ENCODE measurements at places on chromosomes 2 and 18. TPM values are rescaled to one million over a fixed set of nuclear protein-coding genes. Genes with fewer than 3 reads are reported as not detected.

Gene CTAGE1
- 0.13 TPM for total RNA-seq

Gene AMER3
- total RNA-seq: not detected

Gene FZD7
- total RNA-seq: 34.7 TPM

Gene SP9
- not detected for total RNA-seq

Gene DNER
- 1.00 TPM for total RNA-seq

Gene NEU4
- not detected for total RNA-seq

Gene IL1RL2
- total RNA-seq: 0.35 TPM

Gene PDCD1
- total RNA-seq: 2.0 TPM

DNA sequence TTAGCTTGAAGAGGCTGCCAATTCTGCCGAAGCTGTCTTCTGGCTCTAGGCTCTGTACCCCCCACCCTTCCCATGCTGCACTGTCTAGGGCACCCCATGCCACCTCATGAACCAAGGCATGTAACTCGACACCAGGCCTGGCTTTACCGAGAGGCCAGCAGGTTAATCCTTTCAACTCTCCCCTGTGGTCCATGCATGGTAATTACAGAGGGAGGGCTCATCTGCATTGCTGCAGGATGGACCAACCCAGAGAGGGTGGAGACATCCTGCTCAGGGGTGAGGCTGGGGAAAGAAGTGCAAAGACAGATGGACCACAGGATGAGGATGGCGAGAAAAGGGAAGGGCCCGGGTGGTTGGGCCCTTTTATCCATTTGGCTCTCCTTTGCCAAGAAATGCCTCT is 65.8 kb downstream of the KCTD1 start:
- DNase-seq: no peak

DNA sequence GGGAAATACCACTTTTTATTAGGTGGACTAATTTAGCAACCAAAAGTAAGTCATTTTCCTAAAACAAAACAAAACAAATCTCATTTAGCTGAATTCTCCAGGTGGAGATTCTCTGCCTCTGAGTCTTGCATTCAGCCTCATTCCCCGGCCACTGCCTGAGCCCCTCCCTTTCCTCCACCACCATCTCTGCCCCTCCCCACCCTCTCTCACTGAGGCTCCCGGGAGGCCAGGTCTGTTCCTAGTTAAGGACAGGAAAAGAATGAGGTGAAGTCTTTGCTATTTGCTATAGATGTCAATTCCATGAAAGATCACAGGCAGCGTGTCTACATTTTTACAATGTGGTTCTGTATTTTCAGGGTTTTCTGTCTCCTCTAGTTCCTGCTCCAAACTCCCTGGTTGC is 83.0 kb upstream of the SOX11 start:
- DNase-seq: no peak

DNA sequence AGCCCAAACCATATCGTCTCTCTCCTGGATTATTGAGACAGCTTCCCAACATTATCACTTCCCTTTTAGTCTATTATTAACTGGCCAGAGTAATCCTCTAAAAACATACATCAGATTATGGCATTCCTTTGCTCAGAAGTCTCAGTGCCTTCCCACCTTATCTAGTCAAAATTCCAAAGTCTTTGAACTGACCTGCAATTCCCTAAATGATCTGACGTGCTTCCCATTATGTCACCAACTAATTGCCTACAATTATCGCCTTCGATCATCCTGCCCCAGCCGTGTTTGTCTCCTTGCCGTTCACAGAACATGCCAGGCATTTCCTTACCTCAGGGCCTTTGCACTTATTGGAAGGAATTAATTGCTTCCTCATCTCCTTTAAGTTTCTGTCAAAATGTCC is 332.4 kb downstream of the IRS1 start:
- DNase-seq: no peak

DNA sequence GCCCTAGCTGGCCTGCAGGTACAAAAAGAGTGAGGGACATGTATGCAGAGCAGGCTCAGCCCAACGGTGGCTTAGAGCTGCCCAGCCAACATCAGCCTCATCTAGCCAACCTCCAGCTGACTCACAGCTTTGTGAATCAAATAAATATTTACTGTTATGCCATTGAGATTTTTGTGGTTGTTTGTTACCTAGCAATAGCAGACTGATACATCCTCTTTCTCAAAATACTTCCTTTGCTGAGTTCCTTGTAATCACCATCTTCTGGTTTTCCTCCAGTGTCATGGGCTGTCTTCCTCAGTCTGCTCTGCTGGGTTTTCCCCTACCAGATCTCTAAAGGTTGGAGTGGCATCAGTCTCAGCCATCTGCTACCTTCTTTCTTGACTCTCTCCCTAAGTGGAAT is 126.6 kb upstream of the SLC1A4 start:
- DNase-seq: no peak

DNA sequence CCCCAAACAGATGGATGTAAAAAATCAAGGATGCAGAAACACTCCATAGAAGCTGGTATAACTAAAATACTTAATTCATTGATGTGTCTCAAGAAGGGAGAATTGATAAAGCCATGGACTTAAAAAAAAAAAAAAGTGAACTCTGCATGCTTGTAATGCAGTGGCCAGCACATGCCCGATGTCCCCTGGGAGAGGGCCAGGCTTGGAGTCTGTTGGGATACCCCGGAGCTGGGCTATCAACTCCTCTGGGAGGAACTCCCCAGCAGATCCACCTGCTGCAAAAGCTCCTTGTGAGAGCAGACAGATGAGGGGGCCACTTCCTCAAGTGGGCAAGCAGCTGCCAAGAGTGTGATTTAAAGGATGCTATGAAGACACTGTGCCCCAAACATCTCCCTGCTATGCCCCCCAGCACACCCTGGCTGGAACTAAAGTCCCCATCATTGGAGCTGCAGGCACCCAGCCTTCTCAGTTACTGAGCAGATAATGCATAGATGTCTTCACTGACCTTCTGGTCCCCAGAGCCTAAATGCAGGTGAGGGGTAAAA is 311.5 kb upstream of the ID2 start:
- no peak for DNase-seq

DNA sequence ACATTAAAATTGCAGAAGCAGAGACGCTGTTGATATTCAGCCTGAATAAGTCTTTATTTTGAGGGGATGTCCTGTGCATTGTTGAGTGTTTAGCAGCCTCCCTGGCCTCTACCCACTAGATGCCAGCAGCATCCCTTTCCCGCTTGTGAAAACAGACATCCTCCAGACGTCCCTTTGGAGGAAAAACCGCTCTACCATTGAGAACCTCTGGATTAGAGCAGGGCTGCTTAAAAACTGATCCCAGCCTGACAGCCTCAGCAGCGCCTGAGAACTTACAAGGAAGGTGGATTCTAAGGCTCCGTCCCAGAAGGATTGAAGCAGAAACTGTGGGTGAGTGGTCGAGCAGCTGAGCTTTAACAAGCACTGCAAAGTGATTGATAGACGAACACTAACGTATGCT is 349.7 kb downstream of the CYRIA start:
- DNase-seq: no peak

DNA sequence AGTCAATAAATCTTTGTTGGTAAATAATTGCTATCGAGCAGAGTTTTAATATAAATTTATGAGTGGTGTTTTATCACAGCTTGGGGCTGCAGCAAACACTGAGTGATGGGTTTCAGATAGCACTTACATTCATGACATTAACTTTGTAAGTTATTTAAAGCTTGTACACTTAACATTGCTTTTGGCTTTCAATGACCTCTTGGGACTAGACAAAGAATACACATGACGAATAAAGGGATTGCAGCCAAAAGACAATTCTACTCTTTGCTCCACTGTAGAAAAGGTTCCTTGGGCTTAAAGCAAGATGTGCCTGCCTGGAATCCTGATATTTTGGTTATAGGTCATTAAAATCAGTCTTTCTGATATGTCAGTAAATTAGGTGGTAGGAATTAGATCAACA is 299.5 kb downstream of the GBX2 start:
- no peak for DNase-seq

GRCh38 chr18:22543769-22544168 is 126.1 kb upstream of the CTAGE1 start:
- no peak for DNase-seq

DNA sequence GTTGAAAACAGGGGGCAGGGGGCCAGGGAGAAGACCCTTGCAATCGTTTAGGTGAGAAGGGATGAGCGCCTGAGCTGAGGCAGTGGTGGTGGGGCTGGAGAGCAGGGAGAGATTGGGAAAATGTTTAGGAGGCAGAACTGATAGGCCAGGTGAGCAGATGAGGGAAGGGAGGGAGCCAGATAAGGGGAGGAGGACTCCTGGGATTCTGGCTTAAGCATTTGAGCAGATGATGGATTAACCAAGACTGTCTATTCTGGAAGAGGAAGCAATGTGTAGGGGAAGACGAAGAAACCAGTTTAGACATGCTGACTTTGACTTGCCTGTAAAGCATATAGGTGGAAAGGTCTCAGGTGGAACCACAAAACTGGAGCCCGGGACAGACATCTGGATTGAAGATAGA is 49.9 kb upstream of the ASPRV1 start:
- DNase-seq: no peak

DNA sequence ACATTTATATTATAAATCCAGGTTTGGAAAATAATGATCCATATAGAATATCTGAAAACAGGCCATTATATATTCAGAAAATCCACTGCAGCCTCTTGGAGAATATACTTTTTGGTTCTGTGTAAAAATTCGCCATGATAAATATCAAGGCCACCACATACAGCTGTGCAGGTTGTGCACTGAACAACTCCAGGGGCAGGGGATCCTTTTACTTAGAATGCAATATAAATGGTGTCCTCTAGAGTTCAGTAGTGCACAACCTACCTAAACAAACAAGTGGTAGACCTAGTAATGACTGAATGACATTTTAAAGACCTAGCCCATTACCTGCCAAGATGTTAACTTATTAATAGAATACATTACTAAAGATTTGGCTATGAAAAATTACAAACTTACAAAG is 22.4 kb downstream of the MOGAT1 start:
- DNase-seq: no peak

DNA sequence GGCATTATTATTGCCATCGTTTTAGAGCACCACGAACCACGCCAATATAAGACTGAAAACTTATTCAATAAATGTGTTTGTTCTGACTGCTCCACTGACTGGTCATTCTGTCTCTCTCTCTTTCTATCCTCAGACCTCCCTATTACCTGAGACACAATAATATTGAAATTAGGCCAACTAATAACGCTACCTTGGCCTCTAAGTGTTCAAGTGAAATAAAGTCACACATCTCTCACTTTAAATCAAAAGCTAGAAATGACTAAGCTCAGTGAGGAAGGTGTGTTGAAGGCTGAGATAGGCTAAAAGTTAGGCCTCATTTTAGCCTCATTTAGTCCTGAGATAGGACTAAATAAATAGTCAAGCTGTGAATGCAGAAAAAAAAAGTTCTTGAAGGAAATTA is 38.8 kb downstream of the G6PC2 start:
- no peak for DNase-seq

DNA sequence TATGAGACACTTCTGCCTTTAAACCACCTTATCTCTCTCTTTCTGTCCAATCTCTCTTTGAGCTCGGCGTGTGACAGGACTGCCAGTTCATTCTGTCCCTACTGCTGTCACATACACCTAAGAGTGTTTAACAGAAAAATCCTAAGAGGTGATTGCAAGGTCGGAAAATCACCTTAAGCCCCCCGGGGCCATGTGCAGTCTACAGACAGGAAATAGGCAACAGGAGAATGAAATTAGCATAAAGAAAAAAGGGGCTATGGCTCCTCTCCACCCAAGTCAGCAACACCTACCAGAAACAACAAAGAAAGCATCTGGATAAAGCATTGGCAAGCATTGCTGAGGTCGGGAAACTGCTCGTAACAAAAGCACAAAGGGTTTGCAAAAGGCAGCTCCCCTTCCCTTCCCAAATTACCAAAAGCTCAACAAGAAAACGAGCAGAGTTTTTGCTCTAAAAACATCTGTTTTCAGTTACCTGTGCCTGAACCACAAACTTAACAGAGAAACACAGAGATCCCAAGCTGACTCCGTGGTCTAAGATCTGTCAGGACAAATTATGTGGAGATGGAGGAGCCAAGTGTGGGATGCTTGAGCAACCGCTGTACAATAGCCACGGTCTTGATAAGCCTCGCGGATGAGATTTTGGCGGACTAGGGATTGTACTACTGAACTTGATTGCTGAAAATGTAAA is 30.4 kb downstream of the ANKRD44 start:
- no peak for DNase-seq

GRCh38 chr2:71843391-71843850 is 304.2 kb downstream of the CYP26B1 start:
- DNase-seq: no peak

Measured in cardiac septum (tissue), 1 donor.